ENCODE measurements at places on chromosomes 1 and 21.

DNA sequence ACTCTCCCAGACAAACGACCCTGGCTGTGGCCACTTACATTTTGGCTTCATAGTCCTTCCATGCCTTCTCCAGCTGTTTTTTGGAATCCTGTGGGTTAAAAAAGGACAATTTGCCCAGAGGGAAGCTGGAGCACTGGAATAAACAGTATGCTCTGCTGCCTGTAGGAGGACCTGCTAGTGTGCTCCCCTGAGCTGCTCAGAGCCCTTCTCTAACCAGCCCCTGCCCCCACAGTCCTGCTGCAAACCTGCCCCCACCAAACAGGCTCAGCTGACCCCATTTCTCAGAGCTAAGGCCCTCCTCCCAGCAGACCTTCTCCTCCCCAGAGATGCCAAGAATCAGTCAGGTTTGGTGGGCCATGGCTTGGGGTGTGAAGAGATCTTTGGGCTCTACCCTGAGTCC is 26.9 kb upstream of the TCEA3 start:
- no peak for DNase-seq

DNA sequence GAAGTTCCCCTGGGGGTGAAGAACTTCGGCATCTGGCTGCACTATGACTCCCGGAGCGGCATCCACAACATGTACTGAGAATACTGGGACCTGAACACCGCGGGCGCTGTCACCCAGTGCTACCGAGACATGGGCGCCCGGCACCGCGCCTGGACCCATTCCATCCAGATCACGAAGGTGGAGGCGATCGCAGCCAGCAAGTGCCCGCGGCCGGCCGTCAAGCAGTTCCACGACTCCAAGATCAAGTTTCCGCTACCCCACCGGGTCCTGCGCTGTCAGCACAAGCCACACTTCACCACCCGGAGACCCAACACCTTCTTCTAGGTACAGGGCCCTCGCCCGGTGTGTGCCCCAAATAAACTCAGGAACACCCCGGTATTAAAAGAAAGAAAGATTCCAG is 22.0 kb upstream of the SLC9A1 start:
- no peak for DNase-seq

DNA sequence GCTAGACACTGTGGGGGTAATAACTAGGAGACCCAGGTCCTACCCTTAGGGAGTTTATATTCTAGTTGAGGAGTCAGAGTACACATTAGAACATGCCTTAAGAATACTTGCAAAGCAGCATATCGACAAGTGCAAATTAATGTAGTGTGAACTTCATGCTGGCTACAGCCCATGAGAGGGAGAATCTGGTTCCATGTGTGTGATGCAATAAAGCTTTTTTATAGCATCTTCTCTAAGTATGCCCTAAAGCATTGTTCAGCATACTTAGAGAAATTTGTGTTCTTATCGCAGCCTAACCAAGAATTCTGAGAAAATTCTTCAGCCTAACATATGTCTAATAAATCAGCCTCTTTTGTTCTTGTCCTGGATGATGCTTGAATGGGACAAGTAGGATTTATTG is 95.5 kb downstream of the SDCCAG8 start:
- no peak for DNase-seq

DNA sequence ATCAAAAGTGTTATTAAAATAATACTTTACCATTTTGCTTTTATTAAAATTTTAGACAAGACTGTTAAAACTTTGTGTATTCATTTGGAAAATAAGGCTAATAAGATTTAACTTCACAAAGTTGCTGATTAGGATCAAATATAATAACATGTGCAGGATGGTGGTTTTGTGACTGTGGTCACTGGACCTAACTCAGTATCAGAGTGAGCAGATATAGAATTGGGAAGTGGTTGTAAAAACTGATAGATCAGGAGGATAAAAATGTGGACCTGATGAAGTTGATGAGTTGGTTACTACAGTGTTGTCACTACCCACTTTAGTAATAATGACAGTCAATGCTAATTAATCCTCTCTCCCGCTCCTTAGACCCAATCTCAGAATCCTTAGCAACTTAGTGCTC is 186.4 kb downstream of the AKT3 start:
- DNase-seq, result no peak

GRCh38 chr1:118717893-118718292 is 270.2 kb downstream of the TBX15 start:
- no peak for DNase-seq

- peak; percentile 46 for DNase-seq
Observed at GRCh38 chr1:39609618-39610331, 29.7 kb downstream of the HEYL start.

GRCh38 chr1:190478149-190479049 is 735 bp upstream of the BRINP3 start:
- no peak for DNase-seq

DNA sequence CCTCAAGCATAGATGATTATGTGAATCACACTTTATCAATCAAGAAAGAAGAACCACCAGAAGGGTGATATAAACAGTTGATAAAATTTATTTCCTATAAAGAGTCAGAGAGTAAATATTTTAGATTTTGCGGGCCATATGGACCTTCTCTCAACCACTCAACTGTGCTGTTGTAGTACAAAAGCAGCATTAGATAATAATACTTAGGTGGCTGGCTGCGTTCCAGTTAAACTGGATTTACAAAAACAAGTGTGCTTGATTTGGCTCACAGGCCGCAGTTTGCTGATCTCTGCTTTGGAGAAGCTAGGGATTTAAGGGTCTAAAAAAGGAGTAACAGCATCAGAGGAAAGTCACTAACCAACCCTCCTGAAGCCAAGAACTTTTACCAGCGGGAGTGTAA is 1406.0 kb downstream of the KCNT2 start:
- DNase-seq, result peak; percentile 43

GRCh38 chr1:116579259-116579875 is 8.5 kb upstream of the CD58 start:
- no peak for DNase-seq

DNA sequence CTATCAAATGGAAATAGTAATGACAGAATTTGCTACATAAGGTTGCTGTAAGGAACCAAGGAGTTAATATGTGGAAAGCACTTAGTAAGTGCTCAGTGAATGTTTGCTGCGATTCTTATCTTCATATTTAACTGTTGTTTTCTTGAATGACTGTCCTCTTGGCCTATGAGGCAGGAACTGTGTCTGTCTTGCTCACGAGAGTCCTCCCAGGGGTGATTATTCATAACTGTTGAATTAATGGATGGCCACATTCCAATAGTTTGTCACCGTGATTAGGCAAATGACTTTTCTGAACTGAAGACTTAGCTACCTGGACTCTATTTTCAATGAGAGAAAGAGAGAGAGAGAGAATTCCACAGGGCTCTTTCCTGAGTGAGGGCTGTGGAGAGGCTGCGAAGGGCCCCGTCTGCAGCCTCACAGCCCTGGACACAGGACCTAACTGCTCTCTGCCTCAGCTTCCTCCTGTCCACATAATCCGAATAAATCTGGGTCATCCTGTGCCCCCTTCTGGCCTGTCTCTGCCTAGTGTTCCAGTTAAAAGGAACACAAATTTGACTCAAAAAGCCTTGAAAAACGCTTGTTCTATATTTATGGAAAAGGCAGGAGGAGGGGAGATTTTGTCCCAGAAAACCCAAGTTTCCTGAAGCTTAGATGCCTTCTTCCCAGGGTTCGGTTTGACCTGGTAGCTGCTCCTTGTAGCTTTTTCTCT is 8.5 kb downstream of the EDN2 start:
- no peak for DNase-seq

GRCh38 chr1:81071072-81071858 is 729.5 kb upstream of the ADGRL2 start:
- no peak for DNase-seq

DNA sequence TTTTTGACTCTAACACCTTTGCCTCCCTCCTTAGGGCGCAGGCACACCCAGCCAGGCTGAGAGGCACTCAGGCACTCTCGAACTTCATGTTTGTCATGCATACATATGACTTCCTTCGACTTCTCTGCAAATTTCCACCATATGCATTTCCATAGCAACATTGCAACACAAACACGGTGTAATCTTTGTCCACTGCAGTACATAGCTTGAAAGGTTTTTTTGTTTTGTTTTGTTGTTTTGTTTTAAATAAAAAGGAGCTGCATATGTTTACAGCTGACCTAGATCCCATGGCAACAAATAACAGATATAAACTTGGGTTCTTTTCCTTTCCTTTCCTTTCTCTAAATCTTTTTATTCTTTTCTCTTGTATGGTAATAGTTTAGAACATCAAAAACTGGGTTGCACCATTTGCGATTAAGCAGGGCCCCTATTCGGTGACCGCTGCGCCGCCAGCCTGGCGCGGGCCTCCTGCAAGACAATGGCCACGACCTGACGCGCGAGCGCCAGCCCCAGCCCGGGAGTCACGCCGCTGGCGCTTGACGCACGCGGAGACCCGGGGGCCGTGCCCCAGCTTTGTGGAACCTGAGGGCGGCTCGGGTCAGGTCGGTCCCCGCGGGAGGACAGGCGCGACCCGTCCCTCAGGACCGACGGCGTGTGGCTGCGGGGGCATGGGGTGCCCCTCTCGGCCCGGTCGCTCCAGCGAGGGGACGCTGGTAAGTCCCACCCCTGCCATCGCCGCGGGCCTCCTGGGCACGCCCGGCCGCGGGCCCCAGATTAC is 35.2 kb downstream of the CCN1 start:
- DNase-seq, result no peak

- DNase-seq, result no peak
Observed at GRCh38 chr21:45893740-45894449, 87.7 kb upstream of the COL6A1 start.

DNA sequence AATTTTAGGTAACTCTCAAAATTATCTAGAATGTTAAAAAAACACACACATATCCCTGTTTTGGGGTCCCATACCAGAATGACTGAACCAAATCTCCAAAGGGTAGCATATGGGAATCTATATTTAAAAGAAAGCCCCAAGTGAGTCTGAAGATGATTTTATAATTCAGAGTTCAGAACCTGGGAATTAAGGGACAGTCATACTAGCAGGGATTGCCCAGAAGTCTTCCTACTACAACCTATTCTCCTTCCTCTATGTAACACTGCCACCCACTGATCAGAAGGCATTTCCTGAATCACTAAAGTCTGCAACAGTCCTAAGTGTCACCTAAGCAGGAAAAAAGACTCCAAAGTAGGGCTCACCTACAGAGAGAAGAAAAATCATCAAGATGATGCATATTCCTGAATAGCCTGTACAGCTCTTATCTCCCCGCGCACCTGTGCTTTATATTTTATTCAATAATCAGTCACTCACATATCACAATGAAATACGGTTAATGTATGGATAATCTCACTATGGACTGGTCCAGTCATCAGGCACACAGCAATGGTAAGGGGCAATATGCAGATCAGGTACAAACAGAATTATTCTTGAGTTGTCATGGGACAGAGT is 4.9 kb downstream of the RGS1 start:
- no peak for DNase-seq

GRCh38 chr21:31583498-31583897 is 76.0 kb upstream of the SOD1 start:
- no peak for DNase-seq

DNA sequence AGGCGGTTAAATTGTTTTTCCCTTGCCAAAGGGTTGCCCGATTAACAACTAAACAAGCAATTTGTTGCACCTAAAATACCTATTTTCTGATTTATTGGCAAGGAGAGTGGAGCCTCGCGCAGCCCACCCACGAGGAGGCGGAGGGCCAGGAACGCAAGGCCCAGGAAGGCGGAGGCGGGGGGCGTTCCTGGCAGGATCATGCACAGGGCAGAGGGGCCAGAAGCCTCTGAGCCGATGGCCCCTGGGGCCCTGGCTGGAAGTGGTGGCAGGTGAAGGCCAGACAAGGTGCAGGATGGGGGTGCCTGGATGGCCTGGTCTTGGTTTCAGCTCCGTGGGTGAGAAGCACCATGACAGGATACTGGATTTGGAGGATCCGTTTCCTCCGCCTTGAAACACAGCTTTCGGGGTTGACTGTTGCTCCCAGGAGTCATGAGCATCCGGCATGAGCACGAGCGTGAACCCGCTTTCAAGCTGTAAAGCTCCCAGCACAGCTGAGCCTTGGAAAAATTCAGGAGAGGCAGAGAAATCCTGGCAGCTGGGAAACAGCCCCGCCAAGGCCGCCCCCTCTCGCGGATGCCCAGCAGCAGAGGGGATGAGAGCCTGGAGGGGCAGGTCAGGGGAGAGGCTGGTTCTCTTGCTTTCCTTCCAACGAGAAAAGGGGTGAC is 35.0 kb downstream of the AJAP1 start:
- no peak for DNase-seq

- DNase-seq, result no peak
Observed at GRCh38 chr1:12063141-12064072, at the start of gene TNFRSF8. Gene TNFRSF8 (plus strand): TSS chr1:12063303. CDS start chr1:12063599, 296 bp downstream.

DNA sequence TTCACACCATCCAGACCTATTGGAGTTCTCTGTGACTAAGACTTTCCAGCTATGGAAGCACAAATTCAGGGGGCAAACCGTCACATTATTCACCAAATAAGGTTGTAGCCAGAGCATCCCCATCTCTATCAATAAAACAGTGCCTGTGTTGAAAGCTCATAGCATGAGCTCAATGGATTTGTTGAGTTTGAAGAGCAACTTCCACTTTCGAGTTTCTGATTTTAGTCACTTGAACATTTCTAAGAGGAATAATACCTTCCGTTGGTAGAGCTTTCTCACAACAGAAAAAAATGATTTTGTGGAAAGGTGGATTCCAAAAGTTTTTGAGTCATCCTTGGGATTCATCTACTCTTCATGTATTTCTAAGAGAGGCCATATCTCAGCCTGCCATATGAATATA is 13.0 kb upstream of the ELAVL4 start:
- DNase-seq, result no peak

DNA sequence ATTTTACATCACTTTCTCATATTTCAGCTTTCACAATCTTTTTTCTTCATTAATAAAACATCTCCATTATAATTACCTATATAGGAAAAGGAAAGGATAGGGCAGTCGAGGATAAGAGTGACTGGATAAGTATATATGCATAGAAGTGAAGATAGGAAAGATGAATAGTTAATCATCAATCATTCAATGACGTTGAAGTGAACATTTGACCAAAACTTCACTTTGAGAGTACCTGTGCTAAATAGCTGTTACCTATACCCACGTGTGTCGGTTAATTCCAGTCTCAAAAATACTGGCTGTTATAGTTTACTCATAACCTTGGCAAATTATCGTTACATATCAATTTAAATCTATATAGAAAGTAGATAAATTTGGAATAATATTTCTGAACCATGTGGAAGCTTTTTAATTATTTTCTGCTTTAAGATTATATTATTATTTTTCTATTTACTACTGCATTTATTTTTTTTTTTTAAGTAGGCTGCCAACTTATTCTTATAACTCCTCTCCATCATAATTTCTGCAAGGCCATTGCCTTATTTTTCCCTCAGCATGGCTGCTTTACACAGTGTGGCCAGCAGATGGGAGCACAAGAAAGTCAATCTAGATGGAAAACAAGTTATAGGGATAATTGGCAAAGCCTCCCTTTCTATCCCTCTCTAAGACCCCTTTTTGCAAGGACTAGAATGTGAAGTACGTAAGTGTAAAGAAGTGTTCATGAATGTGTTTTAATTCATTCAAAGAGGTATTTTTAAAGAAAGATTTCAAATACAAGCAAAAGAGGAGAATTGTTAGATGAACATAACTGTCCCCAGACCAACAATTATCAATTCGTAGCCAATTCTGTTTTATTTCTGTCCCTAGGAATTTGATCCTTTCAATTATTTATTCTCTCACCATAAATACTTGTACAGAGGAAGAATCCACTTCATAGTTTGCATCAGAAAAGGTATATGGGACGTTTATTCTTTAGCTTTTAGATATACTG is 290.4 kb downstream of the KCNT2 start:
- no peak for DNase-seq

Data from ovary (tissue), 10 donors.